ENCODE measurements at places on chromosomes 2 and 18.

- DNase-seq = no peak
Observed at GRCh38 chr2:238810321-238810720, 37.6 kb upstream of the TWIST2 start.

DNA sequence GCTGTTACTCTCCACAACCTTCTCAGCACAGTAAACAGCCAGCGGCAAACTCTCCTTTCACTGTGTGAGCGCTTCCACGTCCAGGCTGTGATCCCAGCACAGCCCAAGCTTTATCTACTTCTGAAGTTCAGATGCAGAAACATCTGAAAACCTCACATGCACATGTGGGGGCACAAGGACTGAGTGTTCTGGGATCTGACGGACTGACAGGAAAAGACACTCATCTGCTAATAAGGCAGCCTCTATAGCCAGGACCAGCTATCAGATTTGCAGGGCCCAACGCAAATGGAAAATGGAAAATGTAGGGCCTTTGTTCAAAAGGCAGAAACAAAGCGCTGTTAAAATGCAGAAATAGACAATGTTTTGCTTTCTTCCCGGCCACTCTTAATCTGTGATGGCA, 133.8 kb upstream of the ARHGAP28 start:
- no peak for DNase-seq

- DNase-seq = no peak
Observed at GRCh38 chr2:200860092-200860795, 4.2 kb downstream of the CLK1 start.

DNA sequence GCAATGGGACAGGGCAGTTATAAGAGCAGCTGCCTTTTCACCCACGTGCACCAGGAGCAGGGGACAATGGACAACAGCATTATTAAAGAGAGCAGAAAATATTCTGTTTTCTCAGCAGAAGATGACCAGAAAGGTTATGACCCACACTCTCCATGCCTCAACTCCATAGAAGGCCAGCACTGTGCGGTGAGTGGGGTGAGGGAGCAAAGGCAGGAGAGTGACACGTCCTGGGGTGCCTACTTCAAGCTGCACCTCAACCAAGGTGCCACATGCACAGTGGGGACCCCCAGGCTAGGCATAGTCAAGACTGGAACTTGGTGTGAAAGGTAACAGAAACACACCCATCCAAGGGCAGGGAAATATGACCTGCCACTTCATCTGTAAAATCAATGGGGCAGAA, 50.4 kb downstream of the POLR1A start:
- no peak for DNase-seq

DNA sequence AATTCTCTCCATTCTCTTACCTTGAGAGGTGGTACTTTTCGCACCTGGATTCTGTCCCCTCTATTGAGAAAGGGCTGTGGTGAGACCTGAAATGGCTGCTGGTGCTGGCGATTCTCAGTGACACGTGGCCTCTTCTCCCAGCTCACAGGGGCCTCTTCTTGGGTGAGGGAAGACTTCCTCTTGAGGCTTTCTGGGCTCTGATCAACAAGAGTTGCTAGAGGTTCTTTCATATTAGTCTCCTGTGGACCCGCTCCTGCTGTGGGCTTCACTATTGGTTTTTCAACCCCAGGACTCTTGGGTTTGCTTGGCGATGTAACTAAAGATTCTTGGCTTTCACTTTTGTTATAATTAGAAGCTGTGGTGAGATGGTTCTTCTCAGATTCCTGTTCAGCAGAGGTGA, 76.3 kb upstream of the DTNB start:
- no peak for DNase-seq

DNA sequence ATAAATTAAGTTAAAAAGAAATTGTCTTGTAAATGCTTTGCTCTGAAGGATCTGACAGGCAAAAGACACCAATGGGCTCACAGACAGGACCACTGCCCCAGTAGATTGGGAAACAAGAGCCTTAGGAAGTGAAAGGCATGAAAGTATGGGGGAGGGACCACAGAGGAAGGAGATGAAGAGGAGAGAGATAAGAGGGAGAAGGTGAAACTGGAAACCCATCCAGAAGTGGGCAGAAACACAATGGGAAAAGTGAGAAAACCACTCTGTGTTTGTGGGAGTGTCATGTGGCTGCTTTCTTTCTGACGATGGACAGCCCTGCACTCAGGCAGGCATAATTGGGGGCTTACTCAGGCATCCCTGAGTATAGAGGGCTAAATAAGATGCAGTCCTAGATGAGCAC, 101.5 kb upstream of the STON1 start:
- no peak for DNase-seq

DNA sequence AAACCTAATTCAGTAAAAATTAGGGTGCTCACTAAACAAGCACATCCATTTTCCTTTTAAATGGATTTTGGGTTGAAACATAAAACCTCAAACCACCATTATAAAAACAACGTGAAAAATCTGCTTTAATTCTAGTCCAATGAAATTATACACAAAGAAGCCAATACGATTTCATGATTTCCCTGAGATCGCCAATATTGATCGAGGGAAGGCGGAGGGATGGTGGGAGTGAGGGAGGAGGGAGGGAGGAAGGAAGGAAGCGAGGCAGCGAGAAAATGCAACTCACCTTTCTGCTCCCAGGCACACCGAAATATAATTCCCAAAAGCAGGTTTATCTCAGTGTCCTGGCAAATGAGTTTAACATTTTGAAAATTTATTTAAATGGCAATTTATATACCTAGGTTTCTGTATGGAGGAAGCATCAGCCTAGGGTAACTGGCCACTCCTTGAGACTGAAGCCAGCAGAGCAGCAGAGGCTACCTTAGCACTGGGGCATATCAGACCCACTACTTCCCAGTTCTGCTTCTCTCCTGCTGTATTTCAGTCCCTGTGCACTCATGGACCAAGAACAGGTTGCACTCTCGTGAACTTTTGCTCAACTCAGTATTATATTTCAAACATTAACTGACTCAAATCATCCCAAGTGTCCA, 2.3 kb upstream of the ONECUT2 start:
- DNase-seq = no peak

DNA sequence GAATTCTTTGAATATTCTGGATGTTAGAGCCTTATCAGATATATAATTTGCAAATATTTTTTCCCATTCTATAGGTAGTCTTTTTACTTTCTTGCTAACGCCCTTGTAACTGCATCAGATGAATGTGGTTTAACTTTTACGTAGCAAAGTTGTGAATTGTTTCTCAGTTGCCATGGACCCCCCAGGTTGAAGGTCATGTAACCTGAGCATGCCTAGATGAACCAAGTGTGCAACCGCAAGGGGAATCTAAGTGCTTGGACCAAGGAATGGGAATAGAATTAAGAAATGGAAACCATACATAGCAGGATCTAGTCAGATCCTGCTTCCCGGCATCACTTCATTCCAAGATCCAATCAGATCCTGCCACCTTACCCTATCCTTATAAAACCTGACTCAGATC, 65.1 kb upstream of the TNP1 start:
- DNase-seq = no peak

GRCh38 chr2:118148133-118148532, 59.9 kb downstream of the INSIG2 start:
- no peak for DNase-seq

GRCh38 chr2:127389778-127390435, 2.1 kb upstream of the MAP3K2 start:
- DNase-seq = no peak

DNA sequence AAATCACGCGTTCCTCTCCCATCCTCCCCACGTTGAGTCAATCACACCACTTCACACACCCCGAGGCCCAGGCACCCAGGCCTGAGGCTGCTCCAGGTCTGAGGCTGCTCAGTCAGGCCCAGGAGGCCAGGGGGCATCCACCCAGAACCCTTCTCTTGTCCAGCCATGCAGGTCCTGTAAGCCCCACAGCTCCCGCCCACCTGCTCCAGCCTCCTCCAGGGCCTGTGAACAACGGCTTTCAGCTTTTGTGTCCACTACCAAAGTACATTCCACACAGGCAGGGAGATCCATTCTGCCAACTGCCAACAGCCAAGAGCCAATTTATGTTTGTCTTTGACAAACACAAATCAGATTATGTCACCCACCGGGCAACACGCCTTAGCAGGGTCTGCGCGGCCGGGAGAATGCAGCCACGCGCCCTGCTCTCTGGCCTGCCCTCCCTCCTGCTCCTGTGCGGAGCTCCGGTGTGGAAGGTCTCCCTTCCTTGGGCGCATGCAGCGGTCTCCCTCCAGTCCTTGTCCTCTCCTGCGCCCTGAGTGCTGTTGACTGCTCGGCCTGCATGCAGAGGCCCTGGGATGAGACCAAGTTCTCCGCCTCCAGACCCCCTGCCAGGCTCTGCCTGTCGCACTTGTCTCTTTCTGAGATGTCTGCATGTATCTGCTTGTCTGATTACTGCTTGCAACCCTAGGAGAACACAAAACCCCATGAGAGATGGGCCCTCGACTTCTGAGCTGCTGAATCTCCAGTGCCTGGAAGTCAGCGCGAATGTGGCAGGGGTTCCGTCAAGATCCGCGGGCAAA, 146.6 kb downstream of the ZNF516 start:
- DNase-seq = no peak

DNA sequence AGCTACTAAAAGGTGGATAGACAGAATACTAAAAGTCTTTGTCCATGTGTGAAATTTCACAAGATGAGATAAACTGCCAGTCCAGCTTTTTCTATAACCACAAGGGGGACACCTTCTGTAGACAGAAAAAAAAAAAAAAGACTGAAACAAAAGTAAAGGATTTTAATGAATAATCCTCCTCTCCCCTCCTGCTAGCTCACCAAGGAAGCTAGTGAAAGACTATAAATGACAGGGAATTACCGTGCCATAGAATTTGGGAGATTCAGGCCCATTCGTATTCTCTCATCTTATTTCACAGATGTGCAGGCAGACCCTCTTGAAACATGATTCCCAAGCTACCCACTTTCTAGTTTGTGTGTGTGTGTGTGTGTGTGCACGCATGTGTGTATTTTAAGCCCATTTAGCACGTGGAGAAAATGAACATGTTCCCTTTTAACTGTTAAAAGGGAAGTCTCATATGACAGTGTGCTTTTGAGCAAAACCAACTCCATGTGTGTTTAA, 36.3 kb upstream of the SLC8A1 start:
- DNase-seq = no peak

GRCh38 chr18:24964216-24964615, 387.8 kb downstream of the ZNF521 start:
- DNase-seq = no peak

DNA sequence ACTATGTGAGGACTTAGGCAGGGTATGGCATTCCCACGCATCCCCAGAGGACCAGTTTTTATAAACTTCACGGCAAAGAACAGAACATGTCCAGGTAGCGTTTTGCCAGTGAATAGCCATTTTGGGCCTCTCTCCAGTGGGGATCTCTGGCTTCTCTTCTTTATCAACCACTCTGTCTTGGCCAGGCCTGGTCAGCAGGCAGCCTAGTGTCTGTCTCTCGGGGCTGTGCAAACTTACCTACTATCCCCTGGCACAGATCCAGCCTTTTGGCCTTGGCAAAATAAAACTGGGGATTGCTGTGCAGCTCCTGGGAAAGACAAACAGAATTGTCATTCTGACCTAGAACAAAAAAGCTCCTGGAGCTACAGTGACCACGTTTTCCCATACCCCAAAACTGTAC, 14.5 kb downstream of the CAPN14 start:
- DNase-seq = no peak

DNA sequence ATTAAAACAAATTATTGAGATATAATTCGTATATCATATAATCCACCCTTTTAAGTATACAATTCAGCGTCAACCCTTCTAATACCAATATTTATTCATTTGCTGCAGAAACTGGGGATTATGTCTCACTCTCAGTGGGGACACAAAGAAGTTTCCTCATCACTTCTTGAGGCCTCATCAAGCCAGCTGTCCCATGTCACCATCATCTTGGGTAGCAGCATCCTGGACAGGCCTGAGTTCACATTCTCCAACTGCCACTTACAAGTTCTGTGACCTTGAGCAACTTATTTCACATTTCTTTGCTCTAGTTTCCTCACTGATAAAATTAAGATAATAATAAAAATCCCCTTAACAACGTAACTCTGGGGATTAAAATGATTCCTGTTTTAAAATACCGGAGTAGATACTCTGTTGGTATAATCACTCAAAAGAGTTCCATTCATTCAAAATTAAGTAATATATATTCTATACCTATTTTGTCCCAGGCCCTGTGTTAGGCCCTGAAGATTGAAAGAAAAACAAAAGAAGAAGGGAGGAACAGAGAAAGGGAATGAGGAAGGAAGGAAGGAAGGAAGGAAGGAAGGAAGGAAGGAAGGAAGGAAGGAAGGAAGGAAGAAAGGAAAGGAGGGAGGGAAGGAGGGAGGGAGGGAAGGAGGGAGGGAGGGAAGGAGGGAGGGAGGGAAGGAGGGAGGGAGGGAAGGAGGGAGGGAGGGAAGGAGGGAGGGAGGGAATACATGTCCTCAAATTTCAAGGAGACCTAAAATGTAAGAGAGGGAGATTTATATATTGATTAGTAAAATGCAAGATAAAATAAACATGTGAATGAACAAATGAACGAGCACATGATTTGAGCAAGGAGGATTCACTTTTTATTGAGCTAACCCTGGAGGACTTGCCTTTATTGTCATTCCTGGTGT, 42.4 kb downstream of the NCKAP5 start:
- no peak for DNase-seq

- no peak for DNase-seq
Observed at GRCh38 chr2:234102112-234102511, 51.6 kb downstream of the SPP2 start.

- DNase-seq = no peak
Observed at GRCh38 chr2:206572725-206573124, 69.6 kb upstream of the FAM237A start.

GRCh38 chr18:22753130-22753831, 179.8 kb upstream of the RBBP8 start:
- DNase-seq = no peak

DNA sequence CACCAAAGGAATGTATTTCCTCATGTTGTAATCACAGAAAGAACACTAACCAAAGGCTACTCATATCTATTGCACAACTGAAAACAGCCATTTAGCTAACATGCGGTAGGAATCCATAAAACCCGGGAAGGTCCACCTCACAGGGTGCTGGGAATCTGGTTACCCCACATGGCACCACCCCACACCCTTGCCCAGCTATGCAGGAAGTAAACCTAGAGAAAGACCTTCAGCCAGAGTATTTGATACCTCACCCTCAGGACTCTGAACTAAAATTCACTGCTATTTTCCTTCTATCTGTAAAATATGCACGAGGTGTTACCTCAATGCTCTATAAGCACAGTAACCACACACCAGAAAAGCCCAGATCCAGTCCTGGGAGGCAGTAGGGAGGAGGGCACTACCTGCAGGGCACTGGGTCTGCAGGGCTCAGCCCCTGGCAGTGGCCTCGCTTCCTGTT, 45.8 kb downstream of the PTPN2 start:
- no peak for DNase-seq
